ENCODE measurements at places on chromosomes 3 and 15.

DNA sequence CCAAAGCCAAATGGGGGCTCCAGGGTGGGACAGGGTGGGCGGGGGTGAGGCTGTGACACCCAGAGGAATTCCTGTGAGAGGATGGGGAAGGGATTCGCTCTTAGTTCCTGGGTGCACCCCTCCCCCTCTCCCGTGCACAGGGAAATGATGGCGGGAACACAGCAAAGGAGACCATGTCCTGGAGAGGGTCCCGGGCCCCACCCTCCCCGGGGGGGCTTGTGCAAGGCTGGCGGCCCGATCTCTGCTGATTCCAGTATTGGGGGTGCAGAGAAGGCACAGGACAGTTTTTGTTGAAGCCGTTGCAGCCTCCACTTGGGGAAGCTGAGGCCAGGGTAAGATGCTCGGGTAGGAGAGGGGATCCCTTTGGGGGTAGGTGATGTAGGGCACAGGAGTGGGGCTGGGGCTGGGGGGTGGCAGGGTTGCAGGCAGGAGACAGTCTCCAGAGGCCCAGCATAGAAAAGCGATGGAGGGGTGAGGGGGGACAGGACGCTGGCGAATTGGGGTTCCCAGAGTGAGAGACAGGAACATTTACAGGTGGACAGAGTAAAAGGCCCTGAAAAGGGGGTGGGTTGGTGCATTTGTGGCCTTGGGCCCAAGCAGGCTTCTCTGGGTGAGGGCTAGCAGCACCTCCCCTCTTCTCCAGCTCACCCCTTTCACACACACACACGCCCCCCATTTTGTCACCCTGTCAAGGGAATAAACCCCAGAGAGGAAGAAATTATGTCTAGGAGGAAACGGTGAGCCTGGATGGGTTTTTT is 38.5 kb downstream of the HMCES start:
- DNase-seq = no peak

DNA sequence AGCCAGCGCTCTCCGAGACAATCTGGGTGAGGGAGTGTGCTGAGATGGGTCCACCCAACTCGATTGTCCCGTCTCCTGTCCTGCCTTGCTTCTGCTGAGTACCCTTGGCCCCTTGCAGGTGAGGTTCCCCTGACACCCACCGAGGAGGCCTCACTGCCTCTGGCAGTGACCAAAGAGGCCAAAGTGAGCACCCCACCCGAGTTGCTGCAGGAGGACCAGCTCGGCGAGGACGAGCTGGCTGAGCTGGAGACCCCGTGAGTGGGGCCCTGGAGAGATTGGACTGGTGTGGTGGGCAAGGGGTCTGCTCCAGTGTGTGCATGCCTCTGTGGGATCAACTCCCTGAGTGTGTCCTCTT is 23.6 kb downstream of the NBEAL2 start:
- no peak for DNase-seq

GRCh38 chr3:73624017-73624820 is 522 bp downstream of the PDZRN3 start:
- DNase-seq = peak; percentile 52

DNA sequence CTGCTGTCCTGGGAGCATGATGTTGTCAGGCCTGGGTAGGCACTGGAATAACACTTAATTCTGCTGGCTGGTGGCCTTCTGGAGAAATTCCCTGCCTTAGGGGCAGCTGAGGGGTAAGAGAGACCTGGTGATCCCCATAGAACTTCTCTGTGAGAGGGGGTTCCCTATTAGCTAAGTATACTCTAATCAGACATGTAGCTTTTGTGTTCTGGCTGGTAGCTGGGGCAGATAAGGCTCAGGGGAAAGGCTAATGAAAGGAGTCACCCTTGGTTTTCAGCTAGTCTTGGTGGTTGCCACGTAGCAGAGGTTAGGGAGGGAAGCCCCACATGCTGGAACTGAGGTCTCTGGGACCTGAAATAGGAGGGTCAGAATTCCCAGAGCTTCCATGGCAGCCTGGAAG is 952 bp upstream of the HDDC3 start:
- DNase-seq = no peak

DNA sequence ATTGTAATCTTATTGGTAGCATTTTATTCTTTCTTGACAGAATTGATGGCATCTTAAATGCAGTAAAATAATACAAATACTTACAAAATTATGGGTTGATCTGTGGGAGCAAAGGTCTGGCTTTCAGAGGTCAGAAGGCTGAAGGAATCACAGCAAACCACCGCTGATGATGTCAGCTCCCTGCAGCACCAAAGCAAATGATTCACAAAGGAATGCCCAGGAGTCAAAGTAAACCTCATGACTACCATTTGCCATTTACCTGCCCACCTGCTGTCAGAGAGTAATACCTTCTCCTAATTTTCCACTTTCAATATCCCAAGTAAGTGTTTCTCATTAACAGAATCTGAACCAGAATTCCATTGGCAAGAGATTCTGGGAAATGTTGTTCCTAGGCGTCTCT is 46.1 kb downstream of the CPA3 start:
- DNase-seq = peak; percentile 20

GRCh38 chr15:33392453-33392852 is 81.7 kb downstream of the RYR3 start:
- no peak for DNase-seq

GRCh38 chr15:75732177-75732808 is 19.6 kb upstream of the CSPG4 start:
- DNase-seq = no peak
